Stimulated activated CD8-positive, alpha-beta memory T cell treated with anti-CD3 and anti-CD28 coated beads, Interleukin-4, amount 100 ng/mL, for 24 hours (primary cell): ENCODE measurements at places on chromosomes 16 and 17.

DNA sequence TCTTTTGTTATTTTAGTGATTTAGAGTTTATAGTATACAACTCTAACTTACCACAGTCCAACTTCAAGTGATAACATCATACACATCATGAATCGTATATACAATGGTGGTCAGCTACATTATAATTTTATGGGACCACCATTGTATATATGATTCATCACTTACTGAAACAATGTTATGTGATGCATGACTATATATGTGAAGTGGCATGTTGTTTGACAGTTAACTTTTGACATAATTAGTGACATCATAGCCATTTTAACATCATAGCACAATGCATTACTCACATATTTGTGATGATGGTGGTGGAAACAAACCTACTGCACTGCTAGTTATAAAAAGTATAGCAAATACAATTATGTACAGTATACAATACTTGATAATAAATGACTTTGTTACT is 21.9 kb downstream of the DYNLL2 start:
- no peak for DNase-seq

DNA sequence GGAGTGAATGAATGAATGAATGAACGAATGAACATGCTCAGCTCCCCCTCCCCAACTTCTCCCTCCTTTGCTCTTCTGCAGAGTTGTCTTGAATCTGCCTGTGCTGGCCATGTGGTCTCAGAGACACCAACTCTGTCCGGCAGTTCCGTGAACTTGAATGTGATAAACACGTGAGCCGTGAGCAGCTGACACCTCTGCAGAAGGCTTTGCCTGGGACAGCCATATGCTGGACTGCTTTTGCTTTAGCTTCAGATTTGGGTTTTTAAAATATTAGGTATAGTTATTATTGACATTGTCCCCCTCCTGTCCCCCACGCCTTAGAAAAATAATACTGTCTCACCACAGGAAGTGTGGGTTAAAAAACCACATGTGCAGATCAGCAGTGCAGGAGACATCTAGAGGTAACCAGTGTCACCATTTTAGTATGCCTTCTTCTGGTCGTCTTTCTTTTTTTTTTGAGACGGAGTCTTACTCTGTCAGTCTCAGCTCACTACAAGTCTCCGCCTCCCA is 83.8 kb downstream of the ABCC1 start:
- DNase-seq = no peak

- DNase-seq = no peak
Observed at GRCh38 chr17:36498155-36498554, 11.7 kb downstream of the ZNHIT3 start.

- no peak for DNase-seq
Observed at GRCh38 chr16:27641260-27641659, 91.3 kb downstream of the KATNIP start.

GRCh38 chr16:29029168-29029994 is 44.5 kb downstream of the LAT start:
- DNase-seq = peak; percentile 87

DNA sequence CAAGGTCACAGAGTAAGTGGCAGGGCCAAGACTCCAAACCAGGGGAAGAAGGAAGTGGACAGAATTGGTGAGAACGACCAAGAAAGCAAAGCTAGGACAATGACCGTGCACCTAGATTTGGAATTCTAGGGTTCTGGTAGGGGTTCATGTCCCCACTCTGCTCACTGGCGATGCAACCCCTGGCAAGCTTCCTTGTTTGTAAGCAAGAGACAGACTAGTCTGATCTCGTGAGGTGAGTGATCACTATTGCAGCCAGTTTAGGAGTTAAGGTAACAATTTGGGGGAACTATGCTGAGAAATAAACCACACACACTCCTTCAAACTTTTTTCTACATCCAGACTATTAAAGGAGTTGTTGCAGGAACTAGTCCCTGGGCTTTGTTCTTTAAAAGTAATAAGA is 48.1 kb downstream of the XPO6 start:
- DNase-seq = no peak

DNA sequence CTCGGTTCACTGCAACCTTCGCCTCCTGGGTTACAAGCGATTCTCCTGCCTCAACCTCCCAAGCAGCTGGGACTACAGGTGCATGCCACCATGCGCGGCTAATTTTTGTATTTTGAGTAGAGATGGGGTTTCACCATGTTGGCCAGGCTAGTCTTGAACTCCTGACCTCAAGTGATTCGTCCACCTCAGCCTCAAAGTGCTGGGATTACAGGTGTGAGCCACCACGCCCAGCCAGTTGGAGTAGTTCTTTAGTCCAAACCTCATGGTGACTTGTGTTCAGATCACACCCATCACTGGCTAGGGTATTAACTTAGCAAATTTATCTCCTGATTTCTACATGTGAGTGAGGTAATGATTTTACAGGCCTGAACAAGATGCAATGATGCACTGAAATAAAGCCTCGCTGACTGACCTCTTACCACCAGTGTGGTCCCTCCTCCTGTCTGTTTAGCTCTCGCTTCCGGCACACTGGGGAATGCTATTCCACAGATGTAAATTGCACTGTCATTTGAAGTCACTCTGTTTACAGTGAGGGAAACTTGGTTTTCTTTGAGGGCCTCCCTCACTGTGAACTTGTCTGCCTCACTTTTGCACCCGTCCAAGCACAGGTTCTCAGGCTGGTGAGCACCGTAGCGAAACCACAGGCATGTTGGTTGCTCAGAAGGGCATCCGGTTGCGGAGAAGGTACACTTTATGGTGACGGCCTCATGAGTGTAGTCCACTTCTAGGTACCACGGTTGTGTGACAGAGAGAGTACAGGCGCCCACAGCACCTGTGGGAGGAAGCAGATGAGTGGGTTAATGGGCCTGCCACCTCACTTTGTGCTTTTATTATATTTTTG is 5.5 kb downstream of the IGSF6 start:
- peak; percentile 55 for DNase-seq

DNA sequence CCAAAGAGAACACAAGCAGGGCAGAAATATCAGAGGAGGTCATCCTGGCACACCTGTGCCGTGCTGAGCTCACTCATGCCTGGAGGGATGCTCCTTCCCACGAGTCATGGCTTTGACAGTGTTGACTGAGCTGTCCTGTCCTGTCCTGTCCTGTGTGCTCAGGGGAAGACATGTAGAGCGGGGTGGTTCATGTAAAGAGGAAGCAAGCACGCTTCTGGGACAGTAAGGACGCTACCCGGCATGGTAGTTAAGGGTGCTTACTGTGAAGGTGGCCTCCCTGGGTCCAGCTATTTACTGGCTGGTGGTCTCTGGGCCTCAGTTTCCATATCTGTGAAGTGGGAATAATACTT is 398 bp downstream of the LGALS9 start:
- no peak for DNase-seq

- no peak for DNase-seq
Observed at GRCh38 chr16:14056970-14057369, 14.1 kb upstream of the MRTFB start.

DNA sequence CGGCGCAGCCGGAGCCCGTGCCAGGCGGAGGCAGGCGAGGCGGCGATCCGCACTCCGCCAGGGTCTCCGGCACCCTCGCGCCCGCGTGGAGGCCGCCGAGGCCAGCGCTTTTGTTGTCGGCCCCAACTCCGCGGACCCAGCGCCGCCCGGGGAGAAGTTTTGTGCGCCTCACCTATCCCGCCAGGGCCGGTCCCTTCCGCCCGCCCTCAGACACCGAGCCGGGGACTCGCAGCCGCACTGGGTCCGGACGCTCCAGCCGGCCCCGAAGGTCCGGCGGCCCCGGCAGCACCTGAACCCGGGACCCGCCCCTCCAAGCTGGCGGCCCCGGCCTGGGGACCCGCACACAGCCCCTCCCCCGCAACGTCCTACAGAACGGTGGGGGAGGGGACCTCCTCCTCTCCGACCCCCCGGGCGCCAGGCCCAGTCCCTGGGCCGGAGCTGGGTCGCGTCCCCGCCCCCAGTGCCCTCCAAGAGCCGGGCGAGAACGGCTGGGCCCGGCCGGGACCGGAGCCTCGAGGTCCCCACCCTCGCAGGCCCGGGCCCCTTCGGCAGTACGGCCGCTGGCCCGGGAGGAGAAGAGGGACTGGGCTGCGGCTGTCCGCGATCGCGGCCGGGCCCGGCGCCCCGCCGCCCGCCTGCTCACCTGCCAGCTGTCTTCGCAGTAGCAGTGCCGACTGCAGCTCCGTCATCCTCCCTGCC is 698 bp downstream of the UBE2G1 start:
- peak; percentile 14 for DNase-seq

GRCh38 chr17:80703142-80703478 is 158.5 kb downstream of the RPTOR start:
- no peak for DNase-seq

DNA sequence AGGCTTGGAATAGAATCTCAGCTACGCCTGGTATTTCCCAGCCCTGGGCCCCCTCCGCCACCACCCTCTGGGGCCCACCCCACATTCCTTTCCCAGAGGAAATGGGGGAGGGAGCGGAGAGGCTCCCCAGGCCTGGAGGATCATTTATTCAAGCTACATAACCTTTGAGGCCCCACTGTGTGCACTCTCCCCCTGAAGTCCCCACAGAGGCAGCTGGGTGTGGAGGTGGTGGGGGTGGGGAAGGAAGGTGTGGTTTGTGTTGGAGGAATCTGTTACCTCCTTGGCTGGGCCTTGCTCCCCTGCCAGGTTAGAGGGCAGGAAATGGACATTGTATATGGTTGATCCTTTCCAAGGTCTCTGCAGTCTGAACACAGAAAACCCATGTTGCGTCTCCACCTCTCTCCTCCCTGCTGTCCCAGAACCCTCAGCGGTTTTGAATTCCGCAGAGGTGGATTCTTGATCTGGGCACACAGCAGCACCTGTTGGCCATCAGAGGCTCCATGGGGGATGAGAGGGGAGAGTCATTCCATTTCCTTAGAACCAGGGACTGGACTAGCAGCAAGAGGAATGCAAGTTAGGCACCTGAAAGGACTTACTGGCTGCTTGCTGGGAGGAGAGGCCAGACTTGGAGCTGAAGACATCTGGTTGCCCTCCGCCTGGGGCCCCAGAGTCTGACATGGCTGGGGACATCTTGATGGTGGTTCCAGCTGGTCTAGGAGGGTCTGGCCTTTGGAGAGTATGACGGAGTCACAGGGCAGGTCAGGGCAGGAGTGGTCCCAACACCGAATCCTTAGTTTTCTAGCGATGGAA is 23.0 kb downstream of the ARHGAP23 start:
- DNase-seq = no peak

- no peak for DNase-seq
Observed at GRCh38 chr17:68801335-68802247, 153.6 kb downstream of the ABCA8 start.

GRCh38 chr17:77959926-77960521 is 1.5 kb downstream of the TNRC6C start:
- peak; percentile 7 for DNase-seq

DNA sequence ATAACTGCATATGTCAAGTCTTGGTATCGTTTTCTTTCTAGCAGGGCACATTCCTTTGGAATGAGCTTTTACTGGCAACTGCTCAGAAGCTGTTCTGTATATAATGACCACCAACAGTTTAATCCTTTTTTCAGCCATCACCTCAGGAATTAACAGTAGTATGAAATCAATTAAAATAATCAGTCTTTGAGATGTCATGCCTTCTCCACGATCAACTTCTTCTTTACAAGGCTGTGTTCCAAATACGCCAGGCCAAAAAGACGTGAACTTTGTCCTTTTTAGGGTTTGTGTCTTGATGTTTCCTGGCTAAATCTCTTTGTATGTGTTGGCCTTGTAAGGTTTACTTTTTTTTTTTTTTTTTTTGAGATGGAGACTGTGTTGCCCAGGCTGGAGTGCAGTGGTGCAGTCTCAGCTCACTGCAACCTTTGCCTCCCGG is 54.9 kb downstream of the ABCC1 start:
- DNase-seq = no peak

GRCh38 chr17:74426551-74427047 is 5.3 kb upstream of the GPRC5C start:
- no peak for DNase-seq

GRCh38 chr17:29019475-29020181 is 13.8 kb upstream of the SEZ6 start:
- DNase-seq = no peak

DNA sequence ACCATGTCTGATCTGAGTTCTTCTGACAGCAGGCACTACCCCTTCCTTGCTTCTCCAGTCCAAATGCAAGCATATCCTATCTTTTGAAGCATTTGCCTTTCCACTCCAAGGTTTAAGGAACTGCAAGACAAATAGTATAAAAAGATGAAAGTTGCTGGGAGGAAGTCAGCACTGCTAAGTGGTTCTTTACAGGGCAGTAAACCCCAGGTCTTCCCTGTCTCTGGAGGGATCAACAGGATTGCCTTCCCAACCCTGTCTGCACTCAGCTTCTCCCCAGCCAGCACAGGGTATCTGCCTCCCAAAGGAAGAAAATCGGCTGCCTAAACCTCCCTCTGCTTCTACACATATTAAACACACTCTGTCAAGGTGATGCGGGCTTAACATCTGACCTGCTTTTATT is 46.8 kb downstream of the SOX9 start:
- DNase-seq = no peak

- peak; percentile 57 for DNase-seq
Observed at GRCh38 chr17:67386965-67387551, 10.0 kb downstream of the PITPNC1 start.

GRCh38 chr16:3953728-3954410 is 73.4 kb upstream of the CREBBP start:
- DNase-seq = no peak

GRCh38 chr17:41428591-41429291 is 4.4 kb upstream of the KRT37 start:
- DNase-seq = no peak

DNA sequence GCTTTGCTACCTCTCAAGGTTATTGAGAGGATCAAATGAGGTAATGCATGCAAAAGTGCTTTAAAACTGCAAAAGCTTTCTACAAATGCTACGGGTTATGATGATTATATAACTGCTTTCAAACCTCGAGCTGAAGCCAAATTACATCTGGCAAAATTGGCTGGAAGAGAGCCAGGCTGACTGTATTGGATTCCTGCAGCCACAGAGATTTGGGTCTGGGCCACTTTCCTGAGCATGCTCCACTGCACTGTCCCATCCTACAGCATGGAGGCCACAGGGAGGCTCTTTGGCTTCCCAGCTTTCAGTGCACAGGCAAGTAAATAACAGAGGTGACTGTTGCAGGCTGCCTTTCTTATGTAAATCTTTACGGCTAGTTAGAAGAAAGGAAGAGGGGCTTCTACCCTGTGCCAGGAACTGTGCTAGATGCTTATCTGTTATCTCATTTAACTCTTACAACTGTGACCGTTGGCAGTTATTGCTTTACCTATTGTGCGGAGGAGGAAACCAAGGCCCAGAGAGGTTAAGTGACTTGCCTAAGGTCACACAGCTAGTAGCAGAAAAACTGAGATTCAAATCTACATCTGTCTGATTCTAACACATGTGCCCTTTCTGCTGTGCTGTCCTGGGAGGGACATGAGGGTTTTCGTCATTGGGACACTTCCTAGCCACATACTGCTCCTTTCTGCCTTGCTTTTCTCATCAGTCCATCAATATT is 121.8 kb downstream of the SPACA3 start:
- DNase-seq = no peak

GRCh38 chr16:12147681-12148080 is 171.1 kb downstream of the SNX29 start:
- no peak for DNase-seq

GRCh38 chr16:72380283-72380682 is 208.3 kb upstream of the PMFBP1 start:
- no peak for DNase-seq

GRCh38 chr17:43671031-43671692 is 9.4 kb upstream of the MEOX1 start:
- no peak for DNase-seq
